ENCODE measurements at places on chromosomes 4 and X.
A peak's percentile ranks its signal among the peaks of the same experiment; 100 is the strongest.

DNA sequence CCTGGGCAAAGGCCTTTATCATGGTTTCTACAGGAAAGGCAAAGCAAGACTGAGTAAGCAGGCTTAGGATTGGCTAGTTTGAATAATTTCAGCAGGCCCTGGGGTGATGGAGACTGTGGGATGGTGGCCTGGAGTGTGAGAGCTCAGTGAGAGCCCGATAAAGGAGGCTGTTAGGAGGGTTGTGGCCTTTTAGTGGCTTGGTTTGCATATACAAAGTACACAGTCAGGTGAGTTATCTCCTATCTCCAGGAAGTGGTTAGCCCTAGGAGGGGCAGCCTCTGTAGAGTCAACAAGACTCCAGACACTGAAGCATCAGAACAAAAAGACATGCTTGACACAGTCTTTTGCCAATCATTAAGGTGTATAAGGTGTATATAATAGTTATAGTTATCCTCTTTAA is 157.2 kb downstream of the CFAP299 start:
- DNase-seq, result peak; percentile 44

DNA sequence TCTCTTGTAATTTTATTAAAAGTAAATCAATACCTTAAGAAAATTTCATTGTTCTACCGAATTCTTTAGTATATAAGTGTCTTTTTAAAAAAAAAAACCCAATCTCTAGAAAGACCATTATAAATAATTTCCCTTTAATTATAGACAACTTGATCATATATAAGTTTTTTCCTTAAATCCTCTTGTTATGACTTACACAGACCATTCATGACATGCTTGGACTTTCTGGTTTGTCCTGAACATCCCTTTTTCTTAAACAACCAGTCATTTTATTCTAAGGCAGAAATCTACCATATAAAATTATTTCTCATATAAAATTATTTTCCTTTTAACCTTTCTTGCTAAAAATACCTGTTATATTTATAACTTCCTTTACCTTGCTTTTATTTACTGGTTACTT is 15.4 kb upstream of the FHDC1 start:
- DNase-seq, result no peak

DNA sequence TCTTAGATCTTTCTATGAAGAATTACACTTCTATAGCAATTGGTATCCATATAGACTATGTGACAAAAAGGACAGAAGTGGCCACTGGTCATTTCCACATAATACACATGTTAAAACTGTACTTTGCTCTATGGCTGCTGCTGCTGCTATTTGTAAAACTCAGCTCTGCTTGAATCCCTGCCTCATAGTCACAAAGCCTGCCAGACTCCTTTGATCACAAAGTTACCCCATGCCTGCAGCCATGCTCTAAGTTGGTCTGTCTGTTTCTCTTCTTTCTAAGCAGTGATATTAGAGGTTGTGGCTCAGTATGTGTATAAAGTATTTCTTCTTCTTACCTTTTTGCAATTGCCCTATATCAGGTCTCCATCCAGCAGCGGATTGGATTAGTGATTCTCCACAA is 210.9 kb downstream of the GRID2 start:
- DNase-seq, result no peak

- no peak for DNase-seq
Observed at GRCh38 chr4:26583538-26583864, 383 bp upstream of the TBC1D19 start.

DNA sequence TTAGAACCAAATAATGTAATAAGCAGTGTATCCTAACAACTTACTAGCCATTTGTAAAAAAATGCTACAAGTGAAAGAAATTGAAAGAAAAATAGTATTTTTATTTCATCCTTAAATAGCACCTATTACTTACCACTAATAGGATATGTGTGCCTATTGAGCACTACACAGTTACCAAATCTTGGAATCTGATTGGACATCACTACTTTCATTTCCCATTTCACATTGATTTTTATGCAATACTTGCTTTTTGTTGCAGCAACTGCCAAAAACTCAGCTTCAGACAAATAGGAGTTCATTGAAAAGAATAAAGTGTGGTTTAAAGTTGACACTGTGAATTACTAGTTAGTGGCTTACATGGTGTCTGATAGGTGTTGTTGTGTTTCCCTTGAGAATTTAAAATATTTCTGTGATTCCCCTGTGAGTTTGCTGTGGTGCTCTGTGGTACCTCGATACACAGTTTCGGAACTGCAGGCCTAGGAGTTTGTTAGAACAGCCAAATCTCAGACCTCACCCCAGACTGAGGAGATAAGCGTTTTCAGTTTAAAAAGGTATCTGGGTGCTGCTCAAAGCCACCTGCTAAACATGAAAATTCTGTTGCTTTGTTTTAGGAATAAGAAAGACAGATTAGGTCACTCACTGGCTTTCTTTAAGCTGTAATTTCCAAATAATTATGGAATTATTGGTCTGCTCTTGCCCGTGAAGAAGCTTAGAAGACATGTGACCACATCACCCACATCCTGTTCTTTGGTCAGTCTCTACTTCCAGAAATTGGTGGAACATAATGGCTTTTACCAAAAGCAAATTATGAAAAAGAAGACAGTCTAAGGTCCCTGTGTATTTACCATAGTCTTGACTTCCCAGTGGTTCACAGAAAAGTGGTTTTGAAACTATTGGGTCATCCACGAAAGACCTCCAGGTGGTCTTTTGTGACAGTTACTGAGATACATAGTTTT is 97.8 kb downstream of the SYTL5 start:
- DNase-seq, result no peak

GRCh38 chrX:13419276-13419675 is 99.4 kb upstream of the ATXN3L start:
- DNase-seq, result no peak

GRCh38 chr4:2977211-2978088 is 14.1 kb downstream of the GRK4 start:
- DNase-seq, result no peak

GRCh38 chr4:158870626-158871334 is 102.0 kb downstream of the FNIP2 start:
- DNase-seq, result no peak

- no peak for DNase-seq
Observed at GRCh38 chrX:4181782-4182407, 468.4 kb upstream of the PRKX start.

- no peak for DNase-seq
Observed at GRCh38 chr4:157895205-157895604, 277.6 kb downstream of the GASK1B start.

GRCh38 chr4:159169404-159170302 is 66.8 kb downstream of the RAPGEF2 start:
- no peak for DNase-seq

- no peak for DNase-seq
Observed at GRCh38 chr4:113979905-113980615, 613 bp upstream of the ARSJ start.

DNA sequence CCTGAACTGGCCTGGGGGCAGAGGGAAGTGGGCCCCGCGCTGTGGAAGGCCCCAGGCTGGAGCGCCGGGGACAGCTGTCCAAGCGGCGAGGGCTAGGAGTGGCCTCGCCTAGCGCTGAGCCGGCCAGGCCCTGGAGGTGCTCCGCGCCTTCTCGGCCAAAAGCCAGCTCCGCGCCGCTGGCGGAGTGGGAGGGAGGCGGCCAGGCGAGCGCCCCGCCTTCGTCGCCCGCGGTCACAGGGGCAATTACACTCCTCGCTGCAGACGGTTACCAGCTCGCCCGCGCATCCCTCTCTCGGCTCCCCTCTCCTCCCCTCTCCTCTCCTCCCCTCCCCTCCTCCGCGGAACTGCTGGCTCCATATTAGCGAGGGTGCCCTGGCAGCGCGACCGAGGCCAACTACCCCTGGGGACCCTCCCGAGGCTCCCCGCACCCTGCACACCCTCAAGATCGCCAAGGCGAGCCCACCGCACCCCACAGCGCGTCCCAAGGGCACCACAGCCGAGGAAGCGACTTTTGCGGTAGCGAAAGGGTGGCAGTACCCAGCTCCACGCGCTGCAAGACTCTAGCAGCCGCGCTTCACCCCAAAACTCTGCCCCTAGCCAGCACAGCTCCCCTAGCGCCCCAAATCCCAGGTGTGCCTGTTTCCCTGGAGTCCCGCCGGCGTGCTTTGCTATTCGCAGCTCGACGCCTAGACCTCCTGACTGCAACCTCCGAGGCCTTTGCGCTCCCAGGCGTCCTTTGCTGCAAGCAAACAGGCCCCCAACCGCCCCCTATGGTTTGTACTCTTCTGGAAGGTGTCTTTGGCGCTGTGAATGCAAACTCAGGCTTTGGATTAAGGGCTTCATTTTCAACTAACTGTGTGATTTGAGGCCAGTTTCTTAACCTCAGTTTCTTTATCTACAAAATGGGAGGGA is 91.4 kb downstream of the BCOR start:
- DNase-seq, result no peak

- no peak for DNase-seq
Observed at GRCh38 chr4:66252291-66252690, 582.0 kb upstream of the EPHA5 start.

DNA sequence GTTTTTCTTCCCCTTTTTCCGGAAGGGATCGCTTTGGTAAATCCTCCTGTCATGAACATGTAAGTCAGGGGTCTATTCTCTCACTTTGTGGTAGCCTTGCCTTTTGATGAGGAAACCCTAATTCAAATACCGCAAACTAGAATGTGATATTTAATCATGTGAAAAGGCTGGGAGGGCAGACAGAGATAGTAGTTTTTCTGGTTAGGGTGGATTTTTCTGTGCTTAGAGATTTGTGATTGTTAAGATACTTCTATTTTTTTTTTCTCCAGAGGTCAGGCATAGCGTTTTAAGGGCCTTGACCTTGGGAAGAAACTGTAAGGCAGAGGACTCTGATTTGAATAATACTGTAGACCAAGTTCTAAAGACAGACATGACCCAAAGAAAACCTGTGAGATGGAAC is 41.8 kb upstream of the PACRGL start:
- no peak for DNase-seq

DNA sequence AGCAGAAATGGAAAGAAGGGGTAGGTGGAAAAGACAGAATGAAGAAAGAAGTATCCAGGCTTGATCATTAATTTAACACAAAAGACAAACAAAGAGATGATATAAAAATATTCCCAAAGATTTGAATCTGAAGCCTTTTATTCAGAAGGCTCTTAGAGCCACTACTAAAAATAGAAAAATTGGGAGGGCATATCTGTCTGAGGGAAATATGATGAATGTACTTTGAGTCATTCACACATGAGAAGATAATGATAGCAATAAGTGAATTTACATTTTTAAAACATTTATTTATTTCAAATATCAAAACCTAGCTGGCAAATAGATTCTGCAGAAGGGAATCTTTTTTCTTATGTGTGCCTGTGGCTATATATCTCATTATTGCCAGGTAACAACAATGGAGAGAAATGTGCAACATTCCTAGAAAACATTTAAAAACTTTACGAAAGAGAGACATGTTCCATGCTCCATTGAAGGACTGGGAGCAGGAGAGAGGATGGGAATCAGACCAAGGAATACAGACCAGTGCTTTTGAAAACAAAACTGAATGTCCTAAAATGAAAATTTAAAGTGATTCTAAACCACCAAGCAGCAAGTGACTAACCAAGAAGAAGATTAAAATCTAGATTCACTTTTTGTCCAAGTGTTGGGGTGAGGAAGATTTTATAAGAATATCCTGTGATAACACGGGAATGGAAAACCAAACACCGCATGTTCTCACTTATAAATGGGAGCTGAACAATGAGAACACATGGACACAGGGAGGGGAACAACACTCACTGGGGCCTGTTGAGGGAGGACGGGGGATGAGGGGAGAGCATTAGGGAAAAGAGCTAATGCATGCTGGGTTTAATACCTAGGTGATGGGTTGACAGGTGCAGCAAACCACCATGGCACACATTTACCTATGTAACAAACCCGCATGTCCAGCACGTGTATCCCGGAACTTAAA is 41.2 kb downstream of the ANXA5 start:
- no peak for DNase-seq

DNA sequence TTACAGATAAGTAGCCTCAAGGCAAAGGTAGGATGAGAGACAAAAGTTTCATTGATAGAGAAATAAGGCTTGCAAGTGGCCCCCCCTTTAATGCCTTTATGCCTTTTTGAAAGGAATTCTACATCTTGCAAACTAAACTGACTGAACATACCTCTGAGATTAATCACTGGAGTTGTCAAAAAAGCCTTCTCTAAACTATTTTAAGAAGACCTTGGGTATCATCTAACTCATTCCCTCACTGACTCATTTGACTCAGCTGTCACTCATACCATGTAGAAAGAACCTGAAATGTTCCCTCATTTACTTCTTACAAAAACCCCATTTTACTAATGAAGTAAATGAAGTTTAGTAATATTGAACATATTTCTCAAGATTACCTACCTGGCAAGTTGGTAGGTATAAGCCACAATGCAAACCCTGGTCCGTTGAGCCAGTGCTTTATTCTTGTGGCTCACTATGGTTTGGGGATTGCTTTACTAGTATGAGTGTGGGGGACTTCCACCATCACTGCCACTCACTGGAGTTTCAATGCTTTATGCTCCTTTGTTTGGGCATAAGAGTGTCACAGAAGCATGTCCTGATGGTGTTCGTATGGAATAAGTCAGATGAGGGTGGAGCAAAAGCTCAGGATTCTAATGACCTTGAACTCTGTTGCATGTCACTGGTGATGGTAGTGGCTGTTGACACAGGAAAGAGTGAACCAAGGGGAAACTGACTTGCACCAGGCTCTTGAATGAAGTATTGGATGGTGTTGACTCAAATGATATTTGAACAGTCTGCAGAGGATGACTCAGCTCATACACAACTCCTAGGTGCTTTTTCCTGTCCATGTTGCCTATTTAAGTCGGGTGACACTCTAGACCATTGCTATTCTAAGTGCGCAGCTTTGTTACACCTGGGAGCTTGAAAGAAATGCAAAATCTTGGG is 305.5 kb upstream of the EMCN start:
- DNase-seq, result no peak

- no peak for DNase-seq
Observed at GRCh38 chr4:7273738-7274297, 81.5 kb downstream of the SORCS2 start.

GRCh38 chrX:39504850-39505259 is 592.9 kb downstream of the BCOR start:
- no peak for DNase-seq

- DNase-seq, result no peak
Observed at GRCh38 chrX:134669378-134670098, 11.3 kb upstream of the PLAC1 start.

DNA sequence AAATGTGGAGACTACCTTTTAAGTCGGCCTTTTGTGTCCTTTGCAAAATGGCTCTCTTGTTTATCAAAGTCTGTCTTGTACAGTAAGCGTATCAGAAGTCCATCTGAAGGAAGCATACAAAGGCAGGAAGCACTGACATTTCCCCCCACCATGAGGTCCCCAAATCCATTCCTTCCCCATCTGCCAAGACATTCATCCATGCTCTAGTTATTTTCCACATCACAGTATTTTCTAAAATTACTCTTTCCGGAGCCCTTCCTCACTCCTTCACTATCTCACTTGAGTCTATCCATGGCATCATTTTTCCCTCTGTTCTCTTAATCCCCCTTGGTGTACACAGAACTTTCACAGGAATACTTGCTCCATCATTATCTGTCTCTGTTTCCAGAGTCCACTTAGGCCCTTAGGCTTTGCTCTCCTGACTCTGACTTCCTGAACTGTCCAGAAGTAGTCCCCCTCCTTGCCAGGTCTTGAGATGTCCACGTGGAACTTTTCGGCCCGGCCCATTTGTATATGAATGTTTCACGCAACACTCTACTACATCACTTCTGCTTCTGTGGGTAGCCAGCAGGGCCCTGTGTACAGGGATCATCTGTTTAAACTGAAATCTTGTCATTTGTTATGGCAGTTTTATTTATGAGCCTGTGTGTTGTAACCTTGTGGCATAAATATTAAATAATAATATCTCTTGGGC is 2.1 kb downstream of the SEL1L3 start:
- DNase-seq, result no peak

- DNase-seq, result no peak
Observed at GRCh38 chrX:97401586-97402136, 518.0 kb downstream of the RPA4 start.

- no peak for DNase-seq
Observed at GRCh38 chr4:124019749-124020549, 623.4 kb downstream of the SPRY1 start.
